ENCODE measurements at places on chromosomes 16 and 17.

- DNase-seq, result peak; percentile 4
Measured at GRCh38 chr17:55926276-55926990, 175.6 kb downstream of the PCTP start.

DNA sequence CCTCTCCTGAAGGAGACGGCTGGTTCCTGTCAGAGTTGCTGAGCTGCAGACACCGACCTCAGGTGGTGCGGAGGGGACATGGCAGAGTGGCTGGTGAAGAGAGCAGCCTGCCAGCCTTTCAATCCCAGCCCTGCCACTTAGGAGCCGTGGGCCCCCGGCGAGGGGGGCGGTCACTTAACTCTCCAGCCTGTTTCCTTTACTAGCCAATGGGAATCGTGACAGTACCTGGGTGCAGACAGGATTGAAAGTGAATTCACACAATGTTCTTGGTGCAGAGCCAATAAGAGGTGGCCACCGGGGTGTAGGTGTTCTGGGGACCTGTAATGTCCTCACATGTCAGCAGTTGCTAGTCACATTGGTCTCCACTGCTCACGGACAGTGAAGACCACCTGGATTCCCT lies 13.5 kb downstream of the ACE start:
- DNase-seq, result no peak

GRCh38 chr17:17626151-17626805 lies 34.8 kb upstream of the PEMT start:
- no peak for DNase-seq

DNA sequence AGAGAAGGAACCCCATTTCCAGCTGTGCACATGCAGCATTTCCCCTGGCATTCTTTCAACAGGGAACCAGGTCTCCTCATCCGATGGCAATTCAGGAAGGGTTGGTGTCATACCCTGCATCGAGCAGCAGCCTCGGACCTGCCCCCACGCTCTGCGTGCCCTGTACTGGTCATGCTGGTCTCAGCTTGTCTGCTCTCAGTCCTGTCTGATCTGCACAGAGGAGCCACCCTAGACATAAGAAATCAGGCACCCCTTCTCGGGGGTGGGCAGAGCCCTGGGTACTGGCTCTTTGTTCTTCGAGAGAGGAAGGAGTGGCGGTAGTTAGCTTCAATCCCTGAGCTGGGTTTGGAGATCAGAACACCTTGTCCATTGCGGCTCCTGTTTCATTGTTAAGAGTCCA lies 162.0 kb upstream of the RPH3AL start:
- DNase-seq, result no peak

DNA sequence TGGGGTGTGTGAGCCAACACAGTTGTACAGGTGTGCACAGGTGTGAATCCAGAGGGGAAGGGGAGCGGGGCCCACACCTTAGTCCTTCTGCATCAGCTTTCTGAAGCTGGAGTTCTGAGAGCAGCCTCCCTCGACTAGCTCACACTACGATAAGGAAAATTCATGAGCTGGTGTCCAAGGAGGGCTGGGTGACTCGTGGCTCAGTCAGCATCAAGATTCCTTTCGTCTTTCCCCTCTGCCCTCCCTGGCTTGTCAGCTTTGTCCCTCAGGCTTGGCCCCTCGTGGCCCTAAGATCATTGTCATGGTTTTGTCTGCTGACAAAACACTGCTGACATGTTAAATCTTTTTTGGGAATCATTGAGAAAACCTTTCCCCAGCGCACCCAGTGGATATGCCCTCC lies 47.5 kb downstream of the OR1D5 start:
- no peak for DNase-seq

DNA sequence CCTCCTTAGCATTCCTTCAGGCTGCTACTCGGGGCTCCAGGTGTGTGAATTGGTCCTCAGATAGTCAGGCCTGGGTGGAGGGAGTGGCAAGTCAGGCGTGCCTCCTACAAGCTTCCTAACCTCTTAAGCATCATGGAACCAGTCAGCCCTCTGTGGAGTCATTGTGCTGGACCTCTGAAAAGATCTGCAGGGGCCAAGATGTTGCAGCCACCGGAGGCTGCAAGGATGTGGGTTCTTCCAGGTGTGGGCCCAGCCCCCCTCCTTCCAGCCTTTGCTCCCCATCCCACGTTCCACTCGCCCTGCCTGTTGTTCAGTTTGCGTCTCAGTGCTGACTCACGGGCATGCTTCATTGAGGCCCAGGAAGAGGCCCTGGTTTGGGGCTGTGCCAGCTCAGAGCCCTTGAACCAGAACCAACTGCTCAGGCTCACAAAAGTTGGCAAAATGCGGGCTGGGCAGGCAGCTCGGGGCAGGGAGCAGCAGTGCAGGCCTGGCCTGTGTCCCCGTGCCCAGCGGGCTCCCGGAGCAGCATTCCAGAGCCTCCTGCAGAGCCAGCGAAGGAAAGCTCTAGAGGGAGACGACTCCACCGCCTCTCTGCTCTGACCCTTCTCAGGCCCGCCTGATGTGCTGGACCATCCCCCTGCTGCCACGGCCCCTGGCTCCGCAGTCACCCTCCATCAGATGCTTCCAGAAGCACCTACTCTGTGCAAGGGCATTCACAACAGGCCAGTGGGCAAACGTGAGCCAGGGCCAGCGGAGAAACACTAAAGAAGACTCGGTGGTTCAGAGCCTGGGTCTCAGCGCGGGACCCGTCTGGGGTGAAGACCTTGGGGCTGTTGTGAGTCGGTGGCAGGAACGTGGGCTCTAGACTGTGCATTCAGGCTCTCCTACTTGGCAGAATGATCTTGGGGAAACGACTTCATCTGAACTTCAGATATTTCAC lies 7.5 kb downstream of the LDHD start:
- peak; percentile 39 for DNase-seq

All from activated T-helper 1 cell treated with anti-CD3 and anti-CD28 coated beads, Interleukin-12 subunit alpha, Interleukin-12 subunit beta, Interleukin-2, Interleukin-4 antibody, amounts not matched to agents 30 ng/mL and 10 ng/mL and 1 ng/mL, durations not matched to agents 14 hours and 24 hours and 36 hours (primary cell).